ENCODE measurements at places on chromosomes 3 and 15.
A peak's percentile ranks its signal among the peaks of the same experiment; 100 is the strongest.

- DNase-seq: no peak
Measured at GRCh38 chr3:64203216-64203615, 22.1 kb downstream of the PRICKLE2 start.

DNA sequence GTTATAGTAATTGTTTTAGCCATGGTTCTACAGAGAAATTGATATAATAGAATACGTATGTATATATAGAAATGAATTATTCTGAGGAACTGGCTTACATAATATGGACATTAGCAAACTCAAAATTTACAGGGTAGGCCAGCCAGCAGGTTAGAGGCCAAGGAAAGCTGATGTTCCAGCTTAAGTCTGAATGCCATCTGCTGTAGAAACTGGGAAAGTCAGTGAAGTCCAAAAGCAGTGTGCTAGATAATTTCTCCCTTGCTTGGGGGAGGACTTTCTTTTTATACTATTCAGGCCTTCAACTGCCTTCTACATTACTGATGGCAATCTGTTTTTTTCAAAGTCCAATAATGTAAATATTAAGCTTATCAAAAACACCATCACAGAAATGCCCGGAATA lies 1174.7 kb downstream of the ZPLD1 start:
- DNase-seq: no peak

- DNase-seq: peak; percentile 65
Measured at GRCh38 chr3:62201438-62202035, 171.8 kb downstream of the FEZF2 start.

- DNase-seq: no peak
Measured at GRCh38 chr3:127908202-127908601, 6.8 kb upstream of the KBTBD12 start.

All from SK-N-SH (cell line).